ENCODE measurements at places on chromosomes 12 and 14.

DNA sequence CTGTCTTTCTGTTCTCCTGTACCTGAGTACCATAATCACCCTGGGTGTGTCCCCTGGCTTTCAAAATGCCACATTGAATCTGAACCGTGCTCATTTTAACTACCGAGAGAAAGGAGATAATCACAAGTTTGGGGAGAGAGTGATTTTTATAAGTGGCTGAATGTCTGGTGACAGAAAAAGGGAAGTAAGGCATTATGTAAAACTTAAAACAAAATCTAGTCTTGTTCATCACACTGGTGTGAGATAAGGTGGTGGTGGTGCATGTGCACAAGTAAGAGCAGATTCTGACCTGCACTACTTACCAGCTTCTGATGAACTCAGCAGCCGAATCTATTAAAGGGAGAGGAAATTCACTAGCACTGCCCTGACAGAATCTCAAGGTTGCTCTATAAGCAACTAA is 56.3 kb downstream of the SPPL3 start:
- no peak for DNase-seq

DNA sequence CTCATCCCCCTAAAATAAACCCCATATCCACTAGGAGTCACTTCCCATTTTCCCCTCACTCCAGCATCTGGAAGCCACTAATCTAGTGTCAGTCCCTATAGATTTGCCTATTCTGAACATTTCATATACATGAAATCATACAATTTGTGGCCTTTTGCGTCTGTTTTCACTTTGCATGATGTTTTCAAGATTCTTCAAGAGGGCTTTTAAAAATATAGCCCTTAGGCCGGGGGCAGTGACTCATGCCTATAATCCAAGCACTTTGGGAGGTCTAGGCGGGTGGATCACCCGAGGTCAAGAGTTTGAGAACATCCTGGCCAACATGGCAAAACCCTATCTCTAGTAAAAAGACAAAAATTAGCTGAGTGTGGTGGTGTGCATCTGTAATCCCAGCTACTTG is 104.7 kb downstream of the VEZT start:
- no peak for DNase-seq

GRCh38 chr12:60123557-60123956 is 527.7 kb downstream of the SLC16A7 start:
- DNase-seq, result peak; percentile 34

GRCh38 chr14:59827401-59827800 is 43.2 kb downstream of the RTN1 start:
- no peak for DNase-seq

DNA sequence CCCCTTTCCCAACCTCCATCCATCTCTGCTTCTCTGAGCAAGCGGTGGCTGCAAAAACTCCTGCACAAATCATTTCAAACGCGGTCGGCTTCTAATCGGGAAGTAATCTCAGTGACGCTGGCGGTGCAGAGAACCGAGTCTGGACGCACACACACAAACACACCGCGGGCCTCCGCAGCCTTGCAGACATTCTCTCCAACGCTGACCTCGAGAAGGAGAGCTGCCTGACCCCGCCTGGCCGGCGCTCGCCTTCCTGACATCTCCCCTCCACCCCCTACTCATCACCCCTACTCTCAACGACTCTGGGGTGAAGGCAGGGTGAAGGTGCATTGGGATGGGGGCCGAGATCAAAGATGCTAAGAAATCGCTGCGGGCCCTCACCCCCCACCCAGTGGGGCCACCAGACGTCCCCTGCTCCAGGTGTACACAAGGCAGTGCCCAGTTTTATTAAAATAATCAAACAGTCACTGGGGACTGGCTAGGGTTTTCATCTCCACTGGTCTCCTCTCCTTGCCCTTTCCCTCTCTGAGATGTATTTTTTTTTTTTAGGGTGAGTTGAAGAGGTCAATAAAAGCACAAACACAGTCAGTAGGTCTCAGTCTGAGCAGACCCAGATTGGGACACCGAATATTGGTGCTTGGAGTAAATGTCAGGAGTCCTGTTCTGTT is 506 bp upstream of the TBX5 start:
- DNase-seq, result no peak

DNA sequence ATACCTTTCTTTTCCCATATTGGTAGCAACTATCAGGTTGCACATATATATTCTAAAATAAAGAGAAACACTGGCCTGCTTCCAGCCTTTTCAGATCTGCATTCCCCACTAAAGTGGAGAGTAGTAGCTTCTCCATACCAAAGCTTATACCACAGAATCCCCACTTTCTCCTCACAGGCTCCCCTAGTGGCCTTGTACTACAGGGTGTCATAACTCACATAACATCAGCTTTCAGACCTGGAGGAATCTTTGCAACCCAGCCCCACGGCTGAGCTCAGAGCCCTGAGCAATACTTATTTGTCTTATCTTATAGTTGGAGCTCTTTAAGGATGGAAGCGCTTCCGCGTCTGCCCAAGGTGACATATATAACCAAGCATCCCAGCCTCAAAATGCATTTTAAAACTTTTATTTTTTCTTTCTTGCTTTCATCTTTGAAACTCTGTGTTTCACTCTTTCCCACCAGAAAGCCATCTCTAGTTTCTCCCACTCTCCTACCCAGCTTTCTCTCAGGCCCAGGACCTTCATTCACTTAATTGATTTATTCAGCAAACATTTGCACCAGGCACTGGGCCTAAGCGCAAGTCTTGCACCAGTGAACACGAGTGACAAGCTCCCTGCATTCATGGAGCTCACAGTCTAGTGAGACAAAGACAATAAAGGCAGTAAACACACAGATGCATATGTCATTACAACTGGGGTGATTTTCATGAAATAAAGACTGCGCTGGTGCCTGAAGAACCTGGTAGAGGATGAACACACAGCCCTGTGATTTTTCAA is 254.7 kb downstream of the IPO8 start:
- peak; percentile 40 for DNase-seq

Measured in fibroblast of the aortic adventitia (primary cell).